ENCODE measurements at places on chromosomes 4 and X.

GRCh38 chr4:112531146-112531545 is 15.2 kb upstream of the NEUROG2 start:
- DNase-seq = no peak

DNA sequence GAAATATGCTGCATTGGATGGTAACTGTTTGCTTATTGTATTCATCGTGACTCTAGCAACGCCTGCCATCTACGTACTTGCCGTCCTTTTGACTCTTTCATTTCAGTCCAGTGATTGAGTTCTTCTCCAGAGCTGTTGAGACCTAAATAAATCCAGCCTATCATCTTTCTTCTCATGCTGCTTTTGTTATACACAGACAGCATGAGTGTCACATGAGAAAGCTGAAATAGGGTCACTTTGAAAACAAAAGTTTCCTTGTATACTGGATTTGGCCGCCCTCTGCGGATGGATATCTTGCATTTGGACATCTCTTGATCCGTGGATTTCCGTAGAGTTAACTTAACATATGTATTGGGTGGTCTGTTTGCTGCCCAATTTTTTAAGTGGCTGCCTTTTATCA is 67.2 kb downstream of the TMPRSS11F start:
- DNase-seq = no peak

- DNase-seq = peak; percentile 85
Observed at GRCh38 chr4:141352909-141353525, 132.3 kb downstream of the ZNF330 start.

GRCh38 chr4:8541981-8542715 is 38.0 kb upstream of the GPR78 start:
- no peak for DNase-seq

DNA sequence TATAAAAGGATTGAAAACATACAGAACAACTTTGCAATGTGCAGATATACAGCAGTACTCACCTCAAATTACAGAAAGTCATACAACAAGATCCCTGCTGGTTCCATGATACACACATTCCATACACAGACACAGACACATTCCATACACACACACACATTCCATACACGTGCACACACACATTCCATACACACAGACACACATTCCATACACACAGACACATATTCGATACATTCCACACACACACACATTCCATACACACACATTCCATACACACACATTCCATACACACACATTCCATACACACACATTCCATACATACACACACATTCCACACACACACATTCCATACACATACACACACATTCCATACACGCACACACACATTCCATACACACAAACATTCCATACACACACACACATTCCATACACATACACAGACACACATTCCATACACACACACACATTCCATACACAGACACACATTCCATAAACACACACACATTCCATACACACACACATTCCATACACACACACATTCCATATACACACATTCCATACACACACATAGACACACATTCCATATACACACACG is 13.7 kb downstream of the LINC00632 start:
- no peak for DNase-seq

DNA sequence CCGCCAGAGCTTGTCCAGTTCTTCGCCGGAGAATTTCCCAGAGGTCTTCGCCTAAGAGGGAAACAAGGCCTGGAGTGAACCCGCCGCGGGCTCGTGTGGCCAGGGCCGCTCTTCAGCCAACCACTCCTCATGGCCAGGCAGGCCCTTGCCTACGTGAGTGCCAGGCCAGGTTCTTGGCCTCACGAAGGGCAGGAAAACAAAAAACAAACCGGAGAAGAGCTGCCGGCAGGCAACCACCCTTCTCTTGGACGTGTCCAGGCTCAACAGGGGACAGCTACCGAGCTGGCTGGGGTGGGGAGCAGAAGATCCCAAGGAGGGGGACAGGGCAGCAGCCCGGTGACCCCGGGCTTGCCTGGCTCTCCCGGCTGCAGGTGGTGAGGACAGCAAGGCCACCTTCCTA is 13.3 kb downstream of the LRPAP1 start:
- DNase-seq = no peak
